Activated CD8-positive, alpha-beta memory T cell treated with anti-CD3 and anti-CD28 coated beads, Interleukin-2, amount 50 U/mL, for 4 hours (primary cell): ENCODE measurements at places on chromosomes 12 and 14.

- DNase-seq, result no peak
These were observed 49.3 kb upstream of the RERGL start for GRCh38 chr12:18139254-18139653.

DNA sequence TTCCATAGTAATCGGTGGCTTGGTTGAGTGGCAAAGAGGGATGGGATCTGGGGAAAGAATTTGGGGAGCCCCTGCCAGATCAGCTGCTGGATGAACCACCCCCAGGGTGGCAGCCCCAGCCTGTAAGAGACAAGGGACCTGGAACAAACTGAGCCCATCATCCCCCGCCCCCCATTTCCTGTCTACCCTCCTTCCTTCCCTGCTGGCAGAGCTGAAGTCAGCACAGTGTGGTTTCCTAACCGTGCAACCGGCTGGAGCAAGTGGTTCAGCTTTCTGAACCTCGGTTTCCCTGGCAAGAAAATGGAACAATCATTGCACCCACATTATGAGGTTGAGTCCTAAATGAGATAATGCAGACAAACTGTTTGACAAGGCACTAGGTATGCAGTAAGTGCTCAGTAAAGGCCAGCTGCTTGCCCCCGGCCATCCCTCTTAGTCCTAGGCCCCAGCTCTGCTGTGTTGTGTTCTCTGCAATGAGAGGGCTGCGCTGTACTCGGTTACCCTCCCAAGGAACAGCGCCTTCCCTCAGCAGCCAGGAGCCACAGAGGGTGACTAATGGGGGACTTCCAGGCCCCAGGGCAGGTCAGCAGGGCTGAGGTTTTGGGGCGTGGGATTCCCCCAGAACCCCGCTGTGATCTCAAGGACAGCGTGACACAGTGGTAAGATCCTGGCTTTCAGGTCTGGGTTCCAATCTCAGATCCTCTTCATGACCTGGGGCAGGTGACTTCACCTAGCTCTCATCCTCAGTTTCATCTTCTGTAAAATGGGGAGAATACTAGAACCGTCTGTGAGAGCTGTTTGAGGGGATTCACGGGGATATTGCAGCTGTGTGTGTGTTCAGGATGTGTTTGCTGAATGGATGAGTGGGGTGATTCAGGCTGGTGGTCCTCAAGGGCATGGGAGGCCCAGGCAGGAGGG, 16.5 kb downstream of the SELPLG start:
- DNase-seq, result peak; percentile 83

DNA sequence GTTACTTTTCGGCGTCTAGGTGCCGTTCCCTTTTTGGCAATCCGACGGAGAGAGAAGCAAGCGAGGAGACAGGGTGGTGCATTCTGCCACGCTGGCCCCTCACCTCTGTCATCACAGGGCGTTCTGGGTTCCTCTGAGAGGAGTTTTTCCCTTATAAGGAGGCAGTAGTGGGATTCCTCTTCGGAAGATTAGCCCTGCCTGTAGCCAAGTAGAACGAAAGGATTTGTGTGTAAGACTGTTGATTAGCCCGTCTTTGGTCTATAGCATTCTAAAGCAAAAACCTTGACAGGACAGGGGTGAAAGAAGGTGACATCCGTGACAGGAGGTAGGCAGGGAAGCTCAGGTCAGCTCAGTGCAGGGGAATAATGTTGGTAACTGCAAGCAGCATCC, 9.1 kb upstream of the NEMF start:
- peak; percentile 60 for DNase-seq

DNA sequence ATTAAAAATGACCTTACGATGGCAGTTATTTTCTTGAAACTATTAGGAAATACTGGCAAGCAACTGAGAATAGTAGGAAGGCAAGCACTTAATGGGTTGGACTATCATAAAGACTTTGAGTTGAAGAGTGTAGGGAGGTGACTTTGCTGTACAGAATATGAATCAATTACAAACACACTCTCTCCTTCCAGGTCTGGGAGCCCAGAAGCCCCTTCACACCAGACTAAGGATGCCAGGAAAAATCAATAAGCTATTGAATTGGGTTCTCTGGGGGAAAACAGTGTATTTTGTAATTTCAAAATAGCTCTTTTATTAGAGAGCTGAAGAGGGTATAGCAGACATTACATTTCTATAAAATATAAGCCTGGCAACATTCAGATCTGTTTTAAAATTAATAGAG, 736.4 kb downstream of the NOVA1 start:
- no peak for DNase-seq

GRCh38 chr14:61872452-61872851, 110.2 kb downstream of the SNAPC1 start:
- DNase-seq, result no peak

DNA sequence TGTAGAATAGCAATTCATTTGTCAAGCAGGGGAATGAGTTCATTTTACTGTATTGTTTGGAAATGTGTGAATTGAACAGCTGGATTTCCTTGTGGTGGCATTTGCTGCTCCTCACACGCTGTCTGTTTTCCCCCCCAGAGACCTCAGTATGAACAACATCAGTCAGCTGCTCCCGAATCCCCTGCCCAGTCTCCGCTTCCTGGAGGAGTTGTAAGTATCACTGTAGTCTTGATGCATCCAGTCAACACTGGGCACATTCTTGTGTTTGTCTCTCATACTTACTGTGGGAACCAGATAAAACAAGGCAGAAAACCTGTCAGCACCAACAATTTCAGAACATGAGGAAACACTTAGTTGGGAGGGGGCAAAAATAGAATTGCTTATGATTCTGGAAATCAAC, 64.9 kb downstream of the LGR5 start:
- no peak for DNase-seq

DNA sequence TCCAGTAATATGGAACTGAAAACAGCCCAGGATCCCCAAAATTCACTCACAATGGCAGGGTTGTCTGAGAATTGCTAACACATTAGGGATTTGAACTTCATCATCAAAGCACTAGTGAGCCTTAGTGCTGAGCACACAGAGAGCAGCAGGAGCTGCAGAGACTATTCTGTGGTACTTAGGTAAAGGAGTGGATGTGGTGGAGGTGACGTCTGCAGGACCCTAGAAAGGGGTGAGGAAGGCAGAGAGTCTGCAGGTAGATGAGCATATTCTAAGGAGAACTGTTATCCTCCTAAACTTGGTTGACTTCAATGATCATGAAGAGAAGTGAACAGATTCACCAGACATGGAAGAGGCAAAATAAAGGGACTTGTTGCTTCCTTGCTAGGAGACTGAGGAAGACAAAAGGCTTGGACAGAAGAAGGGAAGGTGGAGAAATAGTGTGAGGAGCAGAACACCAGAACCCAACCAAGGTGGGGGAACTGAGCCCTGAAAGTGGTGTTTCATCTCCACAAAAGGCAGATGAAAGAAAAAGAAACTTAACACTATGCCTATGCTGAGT, 1164.0 kb downstream of the TMEM121 start:
- DNase-seq, result no peak

DNA sequence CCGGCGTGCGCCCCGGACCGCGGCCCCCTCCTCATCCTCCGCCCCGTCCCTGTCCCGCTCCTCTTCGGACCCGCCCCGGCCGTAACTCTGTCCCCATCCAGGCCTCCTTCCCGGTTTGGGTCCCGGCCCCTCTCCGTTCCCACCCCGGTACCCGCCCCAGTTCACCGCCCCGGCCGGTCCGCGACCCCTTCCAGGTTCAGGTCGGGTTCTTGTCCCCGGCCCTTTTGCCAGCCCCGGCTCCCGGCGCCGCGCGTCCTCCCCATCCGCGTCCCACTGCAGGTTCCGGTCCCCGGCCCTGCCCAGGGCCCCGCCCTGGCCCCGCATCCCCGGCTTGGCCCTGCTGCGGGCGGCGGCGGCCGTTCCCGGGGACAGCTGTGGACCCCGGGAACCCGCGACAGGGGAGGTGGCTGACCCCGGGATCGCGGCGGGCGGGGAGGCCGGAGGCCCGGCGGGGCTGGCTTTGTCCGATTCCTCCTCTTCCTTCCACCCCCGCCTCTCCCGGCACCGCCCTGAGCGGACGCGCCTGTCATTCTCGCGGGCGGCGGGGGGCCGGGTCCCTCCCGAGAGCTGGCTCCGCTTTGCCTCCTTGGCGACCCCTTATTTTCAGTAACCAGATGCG, 601 bp downstream of the KLC1 start:
- DNase-seq, result peak; percentile 39

- DNase-seq, result no peak
These were observed 64.5 kb downstream of the TMTC3 start for GRCh38 chr12:88206601-88207000.

DNA sequence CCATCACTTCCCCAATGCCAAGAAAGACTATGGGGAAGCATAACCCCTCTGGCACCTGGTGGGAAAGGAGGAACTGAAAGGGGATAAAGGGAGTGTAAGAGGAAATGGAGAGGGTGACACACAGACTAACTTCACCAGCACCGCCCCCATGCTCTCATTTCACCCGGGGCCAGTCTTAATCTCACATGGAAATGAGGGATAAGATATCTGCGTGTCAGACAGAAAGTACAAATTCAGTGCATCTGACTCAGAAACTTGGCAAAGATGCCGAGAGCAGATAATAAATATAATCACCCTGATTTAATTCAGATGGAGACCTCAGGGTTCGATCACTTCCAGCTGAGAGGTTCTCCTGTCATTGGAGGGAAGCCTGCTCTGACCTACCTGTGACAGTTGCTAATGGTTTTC, 191.6 kb downstream of the DUSP6 start:
- DNase-seq, result peak; percentile 11

GRCh38 chr12:69527506-69528272, 57.5 kb downstream of the FRS2 start:
- no peak for DNase-seq

GRCh38 chr12:3078086-3078820, 1.1 kb downstream of the TSPAN9 start:
- DNase-seq, result no peak

DNA sequence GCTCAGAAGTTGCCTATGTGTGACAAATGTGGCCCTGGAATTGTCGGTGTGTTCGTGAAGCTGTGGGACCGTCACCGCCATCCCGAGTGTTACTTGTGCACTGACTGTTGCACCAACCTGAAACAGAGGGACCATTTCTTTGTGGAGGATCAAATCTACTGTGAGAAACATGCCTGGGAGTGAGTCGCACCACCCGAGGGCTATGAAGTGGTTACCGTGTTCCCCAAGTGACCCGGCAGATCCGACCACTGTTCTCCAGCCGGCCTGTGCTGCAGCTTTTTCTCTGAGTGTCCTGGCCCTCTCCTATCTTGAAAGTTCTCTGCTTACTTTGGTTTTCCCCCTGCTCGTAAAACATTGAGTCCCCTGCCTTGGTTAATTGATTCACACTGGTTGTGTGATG, 65.3 kb downstream of the VCPKMT start:
- no peak for DNase-seq

- no peak for DNase-seq
These were observed 37.7 kb downstream of the CCDC175 start for GRCh38 chr14:59538936-59539335.
